ENCODE measurements at places on chromosomes 5 and 9. TPM values are rescaled to one million over a fixed set of nuclear protein-coding genes. Genes with fewer than 3 reads are reported as not detected.

GRCh38 chr5:123209502-123210027, 120.5 kb downstream of the PRDM6 start:
- no peak overlapping the region for H3K27ac ChIP-seq
- DNase-seq = no peak
- H3K4me3 ChIP-seq = no peak overlapping the region
- H3K27me3 ChIP-seq = no peaks in the 10 kb centered on the region
- no peaks in the 10 kb centered on the region for H3K36me3 ChIP-seq
- H3K4me1 ChIP-seq = peaks cover 13% of the 10 kb centered on the region

LCN15 gene
- total RNA-seq = 0.93 TPM

DNA sequence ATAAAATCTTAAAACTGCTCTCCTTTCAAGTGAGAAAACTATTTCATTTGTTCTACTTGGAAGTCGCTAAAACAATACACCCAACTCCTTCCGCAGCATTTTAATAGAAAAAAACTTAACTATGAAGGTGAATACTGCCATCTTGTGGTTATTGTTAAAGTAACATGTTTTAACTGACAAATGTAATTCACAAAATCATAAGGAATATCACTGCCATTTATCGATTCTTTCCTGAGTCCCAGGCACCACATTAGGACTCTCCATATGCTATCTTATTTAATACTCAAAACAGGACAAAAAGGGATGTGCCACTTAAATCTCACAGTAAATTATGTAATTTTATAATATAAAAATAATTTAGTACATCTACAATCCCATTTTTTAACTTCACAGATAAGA, 130.5 kb upstream of the ITGA1 start:
- no peaks in the 10 kb centered on the region for H3K36me3 ChIP-seq
- no peaks in the 10 kb centered on the region for H3K4me1 ChIP-seq
- no peak overlapping the region for H3K27ac ChIP-seq

DNA sequence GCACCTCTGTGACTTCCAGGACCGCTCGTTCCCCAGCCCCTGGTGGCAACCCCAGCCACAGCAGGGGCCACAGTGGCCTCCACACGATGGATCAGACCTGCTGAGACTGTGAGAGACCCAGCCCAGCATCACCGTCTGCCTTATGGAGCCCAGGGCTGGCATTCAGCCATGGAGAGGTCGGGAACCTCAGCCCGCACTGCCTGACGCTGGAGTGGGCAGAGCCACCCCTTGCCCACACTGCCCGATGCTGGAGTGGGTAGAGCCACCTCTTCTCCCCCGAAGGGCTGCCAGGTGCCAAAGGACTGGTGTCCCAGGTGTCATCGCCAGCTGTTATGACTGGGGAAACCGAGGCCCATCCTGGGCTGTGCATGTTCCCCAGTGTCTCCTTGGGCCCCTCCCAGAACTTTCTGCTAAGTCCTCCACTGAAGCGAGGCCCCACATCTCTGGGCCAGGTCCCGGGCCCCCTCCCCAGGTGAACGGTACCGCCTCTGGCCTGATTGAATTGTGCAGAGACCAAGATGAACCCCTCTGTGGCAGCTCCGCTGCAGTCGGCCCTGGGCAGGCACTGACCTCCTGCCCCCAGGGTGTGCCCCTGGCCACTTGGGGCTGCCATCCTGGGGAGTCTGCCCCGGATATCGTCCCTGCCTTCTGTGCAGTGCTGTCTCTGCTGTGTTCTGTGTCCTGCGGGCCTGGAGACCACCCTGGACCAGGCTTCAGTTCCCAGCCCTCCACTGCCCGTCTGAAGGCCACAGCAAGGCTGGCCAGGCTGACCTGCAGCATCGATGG, 137.1 kb downstream of the ADAMTS2 start:
- no peaks in the 10 kb centered on the region for H3K36me3 ChIP-seq
- H3K4me3 ChIP-seq = no peak overlapping the region
- DNase-seq = no peak
- H3K27me3 ChIP-seq = no peaks in the 10 kb centered on the region

SVEP1 gene
- 7.9 TPM for total RNA-seq

DNA sequence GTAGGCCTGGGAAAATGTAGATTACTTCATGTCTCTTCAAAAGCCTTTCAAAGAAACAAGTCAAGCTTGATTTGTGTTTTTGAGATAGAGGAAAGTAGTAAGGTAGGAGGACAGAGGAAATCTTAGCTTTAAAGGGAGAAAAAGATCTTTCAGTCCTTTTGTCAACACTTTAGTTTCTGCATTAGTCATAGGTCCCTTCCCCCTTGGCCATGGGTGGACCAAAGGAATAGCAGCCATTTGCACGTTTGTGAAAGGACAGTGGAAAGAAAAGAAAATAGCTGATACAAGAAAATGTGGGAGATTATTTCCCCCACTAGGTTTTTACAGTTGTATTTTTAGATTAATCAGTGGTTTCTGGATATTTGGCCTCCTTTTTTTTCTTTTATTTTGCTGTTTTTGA, 121.9 kb upstream of the GRHPR start:
- no peak overlapping the region for H3K4me3 ChIP-seq
- no peaks in the 10 kb centered on the region for H3K27me3 ChIP-seq
- H3K4me1 ChIP-seq = no peaks in the 10 kb centered on the region
- peaks cover 8% of the 10 kb centered on the region for H3K36me3 ChIP-seq
- no peak for DNase-seq

- no peaks in the 10 kb centered on the region for H3K36me3 ChIP-seq
- DNase-seq = no peak
- peaks cover 26% of the 10 kb centered on the region for H3K4me1 ChIP-seq
- H3K4me3 ChIP-seq = no peak overlapping the region
- H3K27me3 ChIP-seq = no peaks in the 10 kb centered on the region
These were observed 10.0 kb downstream of the NAIF1 start for GRCh38 chr9:128056887-128057723.

DNA sequence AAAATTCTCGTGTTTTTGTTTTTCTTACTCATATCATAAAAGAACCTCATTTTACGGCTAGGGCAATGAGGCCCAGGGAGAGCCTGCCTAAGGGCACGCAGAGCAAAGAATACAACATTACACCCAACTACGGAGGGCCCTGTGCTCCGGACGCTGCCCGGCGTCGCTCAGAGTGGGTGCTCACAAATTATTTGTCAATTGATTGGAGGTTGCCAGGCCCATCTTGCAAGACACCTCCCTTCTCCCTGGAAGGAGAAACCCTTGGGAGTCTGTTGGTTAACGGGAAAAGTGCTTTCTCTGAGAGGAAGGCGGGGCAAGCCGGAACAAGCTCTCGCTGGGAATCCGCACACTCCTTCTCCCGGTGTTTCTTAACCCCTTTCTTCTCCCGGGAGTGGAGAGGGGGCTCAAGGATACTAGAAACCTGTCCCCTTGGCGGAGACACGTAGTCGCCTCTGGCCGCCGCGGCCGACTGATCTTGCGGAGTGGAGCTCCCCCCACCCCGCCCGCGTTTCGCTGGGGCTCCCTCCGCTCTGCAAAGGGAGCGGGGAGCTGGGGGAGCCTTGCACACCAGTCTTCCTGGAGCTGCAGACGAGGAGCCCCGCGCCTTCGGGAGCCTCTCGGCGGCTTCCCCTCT, 599.3 kb upstream of the SGCD start:
- H3K4me3 ChIP-seq = peak overlapping the region; percentile 80
- H3K4me1 ChIP-seq = peaks cover 9% of the 10 kb centered on the region
- peaks cover 93% of the 10 kb centered on the region for H3K27me3 ChIP-seq
- no peaks in the 10 kb centered on the region for H3K36me3 ChIP-seq

DNA sequence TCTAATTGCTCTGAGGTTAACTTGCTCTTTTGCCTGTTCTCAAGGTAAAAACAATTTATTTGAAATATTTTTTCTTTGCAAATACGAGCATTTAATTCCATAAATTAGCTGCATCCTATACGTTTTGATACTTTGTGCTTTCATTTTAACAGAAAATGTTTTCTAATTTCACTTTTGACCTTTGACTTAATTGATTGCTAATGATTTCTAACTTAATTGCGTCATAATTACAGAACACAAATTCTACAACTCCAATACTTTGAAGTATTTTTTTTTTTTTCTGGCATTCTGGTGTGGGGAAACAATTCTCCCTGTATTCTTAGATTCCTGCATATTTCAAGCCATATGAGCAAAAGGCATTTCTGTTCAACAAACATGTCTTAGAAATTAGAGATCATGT, 134.0 kb downstream of the ISOC1 start:
- DNase-seq = no peak
- no peak overlapping the region for H3K4me3 ChIP-seq
- no peak overlapping the region for H3K27ac ChIP-seq
- no peaks in the 10 kb centered on the region for H3K4me1 ChIP-seq
- H3K36me3 ChIP-seq = no peaks in the 10 kb centered on the region

Measured in type B pancreatic cell (in vitro differentiated cells).